Dermis blood vessel endothelial cell (primary cell): ENCODE measurements at places on chromosomes 13 and 19. TPM values are rescaled to one million over a fixed set of nuclear protein-coding genes. Genes with fewer than 3 reads are reported as not detected.

- DNase-seq, result peak; percentile 38
These were observed 813 bp downstream of the ZNF296 start for GRCh38 chr19:45075301-45076028.

DNA sequence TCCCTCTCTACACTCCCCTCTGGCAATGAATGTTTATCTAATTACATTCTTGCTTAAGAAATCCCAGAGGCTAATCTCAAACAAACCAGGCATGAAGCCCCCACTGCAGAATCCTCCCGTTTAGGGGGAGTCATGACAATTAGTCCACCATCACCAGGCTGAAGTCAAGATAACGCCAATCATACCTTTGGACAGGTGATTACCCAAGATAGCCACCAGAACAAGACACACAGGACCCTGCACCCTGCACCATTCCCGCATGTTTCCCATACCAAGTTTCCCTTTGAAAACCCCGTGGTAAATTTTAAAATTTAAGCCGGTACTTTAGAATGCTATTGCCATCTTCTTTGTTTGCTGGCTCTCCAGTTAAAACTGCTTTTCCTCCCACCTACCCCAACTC is 64.8 kb upstream of the XPO4 start:
- DNase-seq, result no peak

DNA sequence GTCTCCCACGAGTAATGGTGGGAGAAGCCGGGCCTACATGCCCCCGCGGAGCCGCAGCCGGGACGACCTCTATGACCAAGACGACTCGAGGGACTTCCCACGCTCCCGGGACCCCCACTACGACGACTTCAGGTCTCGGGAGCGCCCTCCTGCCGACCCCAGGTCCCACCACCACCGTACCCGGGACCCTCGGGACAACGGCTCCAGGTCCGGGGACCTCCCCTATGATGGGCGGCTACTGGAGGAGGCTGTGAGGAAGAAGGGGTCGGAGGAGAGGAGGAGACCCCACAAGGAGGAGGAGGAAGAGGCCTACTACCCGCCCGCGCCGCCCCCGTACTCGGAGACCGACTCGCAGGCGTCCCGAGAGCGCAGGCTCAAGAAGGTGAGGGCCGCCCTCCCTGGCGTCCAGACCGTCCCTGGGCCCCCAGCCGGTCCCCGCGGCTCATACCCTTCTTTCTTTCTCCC is 1.4 kb upstream of the USF2 start:
- DNase-seq, result peak; percentile 54

- DNase-seq, result peak; percentile 4
These were observed 1171.9 kb downstream of the EFNB2 start for GRCh38 chr13:105363261-105364190.

GRCh38 chr13:113846636-113847318 is 17.1 kb downstream of the GAS6 start:
- DNase-seq, result no peak

DNA sequence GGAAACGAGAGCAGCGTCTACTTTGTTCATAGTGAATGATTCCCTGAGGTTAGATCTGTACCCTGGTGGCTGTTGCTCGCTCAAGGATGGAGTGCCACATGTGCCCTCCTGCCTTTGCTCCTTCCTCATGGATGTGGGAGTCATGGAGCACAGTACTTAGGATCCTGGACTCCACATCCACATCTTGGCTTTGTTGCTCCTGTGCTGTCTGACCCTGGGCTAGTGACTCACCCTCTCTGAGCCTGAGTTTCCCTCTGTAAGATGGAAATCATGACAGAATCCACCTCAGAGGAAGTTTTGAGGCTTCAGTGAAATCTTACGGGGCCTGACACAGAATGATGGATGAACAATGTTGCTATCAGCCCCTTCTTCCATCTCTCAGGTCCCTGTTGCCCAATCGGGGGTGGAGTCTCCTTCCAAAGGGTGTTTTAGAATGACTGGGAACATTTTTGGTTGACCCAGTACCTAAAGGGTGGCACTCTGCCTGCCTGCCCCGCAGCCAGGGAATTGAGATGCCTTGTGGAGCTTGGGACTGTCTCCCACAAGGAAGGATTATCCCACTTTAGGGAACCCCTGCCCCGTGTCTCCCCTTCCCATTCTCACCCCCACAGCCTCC is 9.8 kb upstream of the TIMM50 start:
- no peak for DNase-seq

Gene CAPS
- 2.6 and 3.7 TPM in 2 replicates for total RNA-seq

Gene SIGLEC10
- not detected in 2 replicates for total RNA-seq
